ENCODE measurements at places on chromosomes 12 and 14. TPM values are rescaled to one million over a fixed set of nuclear protein-coding genes. Genes with fewer than 3 reads are reported as not detected.

DNA sequence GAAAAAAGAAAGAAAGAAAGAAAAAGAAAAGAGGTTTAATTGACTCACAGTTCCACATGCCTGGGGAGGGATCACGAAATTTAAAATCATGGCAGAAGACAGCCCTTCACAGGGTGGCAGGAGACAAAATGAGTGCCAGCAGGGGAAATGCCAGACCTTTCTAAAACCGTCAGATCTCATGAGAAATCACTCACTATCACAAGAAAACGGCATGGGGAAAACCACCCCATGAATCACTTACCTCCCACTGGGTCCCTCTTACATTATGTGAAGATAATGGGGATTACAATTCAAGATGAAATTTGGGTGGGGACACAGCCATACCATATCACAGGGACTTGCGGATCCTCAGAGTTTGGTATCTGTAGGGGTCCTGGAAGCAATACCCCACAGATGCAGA is 16.3 kb upstream of the EGLN3 start:
- no peak for DNase-seq

DNA sequence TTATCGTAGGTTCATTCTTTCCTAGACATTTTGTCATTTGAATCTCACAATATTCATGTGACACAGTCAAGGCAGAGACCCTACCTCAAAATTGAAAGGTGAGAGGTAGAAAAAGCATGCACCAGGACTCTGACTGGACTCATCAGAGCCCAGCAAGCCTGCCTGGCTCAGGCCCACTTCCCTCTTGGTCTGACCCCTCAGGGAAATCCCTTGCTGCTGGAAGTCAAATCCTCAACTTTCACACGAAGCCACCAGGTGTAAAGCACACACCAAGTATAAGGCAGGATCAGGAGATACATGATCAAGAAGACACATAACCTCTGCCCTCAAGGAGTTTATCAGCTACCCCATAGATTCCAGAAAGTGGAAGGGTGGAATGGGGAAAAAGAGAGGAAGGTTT is 18.8 kb downstream of the NIN start:
- no peak for DNase-seq

GRCh38 chr14:90294872-90295271 is 36.9 kb downstream of the NRDE2 start:
- no peak for DNase-seq

DNA sequence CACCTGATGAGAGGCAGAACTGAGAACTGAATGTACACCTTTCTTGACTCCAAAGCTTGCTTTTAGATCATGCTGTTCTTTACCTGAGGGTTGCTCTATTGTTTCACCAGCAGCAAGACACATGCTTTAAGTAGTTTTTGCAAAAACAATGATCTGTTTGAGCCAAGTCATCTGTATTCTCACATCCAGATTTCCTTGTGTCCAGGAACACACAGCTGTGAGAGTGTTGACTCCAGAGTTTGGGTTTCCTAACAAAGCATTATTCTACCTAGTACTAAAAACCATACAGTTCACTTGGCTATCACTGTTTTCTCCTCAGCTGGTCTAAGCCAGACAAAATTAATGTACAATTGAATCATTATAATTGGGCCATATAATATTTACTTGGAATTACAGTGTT is 120.4 kb downstream of the STAB2 start:
- DNase-seq = no peak

GRCh38 chr12:109631302-109631701 is 57.7 kb downstream of the MVK start:
- DNase-seq = no peak

DNA sequence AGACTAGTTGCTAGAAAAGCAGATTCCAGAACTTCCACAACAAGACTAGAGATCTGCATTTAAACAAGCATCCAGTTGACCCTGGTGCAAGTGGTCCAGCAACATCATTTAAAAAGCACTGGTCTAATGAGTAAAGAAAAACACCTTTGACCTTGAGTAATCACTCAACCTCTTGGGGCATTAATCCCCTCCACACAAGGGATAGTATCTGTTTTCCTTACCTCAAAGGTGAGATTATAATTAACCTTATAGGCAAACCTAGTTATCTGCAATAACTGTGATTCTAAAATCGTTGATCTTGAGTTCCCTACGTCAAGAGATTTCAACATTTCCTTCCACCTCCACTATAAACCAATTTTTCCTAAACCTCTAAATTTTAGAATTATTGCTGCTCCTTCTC is 1.1 kb downstream of the KDM5A start:
- no peak for DNase-seq

The ANKS1B gene
- not detected for polyA plus RNA-seq

The NGB gene
- polyA plus RNA-seq = not detected

The DTX1 gene
- polyA plus RNA-seq = not detected

Data from GM23248 (cell line).